Lower lobe of right lung (tissue), 2 donors: ENCODE measurements at places on chromosomes 12 and 14.

- DNase-seq = no peak
These were observed 651.6 kb upstream of the LRFN5 start for GRCh38 chr14:40955131-40955505.

DNA sequence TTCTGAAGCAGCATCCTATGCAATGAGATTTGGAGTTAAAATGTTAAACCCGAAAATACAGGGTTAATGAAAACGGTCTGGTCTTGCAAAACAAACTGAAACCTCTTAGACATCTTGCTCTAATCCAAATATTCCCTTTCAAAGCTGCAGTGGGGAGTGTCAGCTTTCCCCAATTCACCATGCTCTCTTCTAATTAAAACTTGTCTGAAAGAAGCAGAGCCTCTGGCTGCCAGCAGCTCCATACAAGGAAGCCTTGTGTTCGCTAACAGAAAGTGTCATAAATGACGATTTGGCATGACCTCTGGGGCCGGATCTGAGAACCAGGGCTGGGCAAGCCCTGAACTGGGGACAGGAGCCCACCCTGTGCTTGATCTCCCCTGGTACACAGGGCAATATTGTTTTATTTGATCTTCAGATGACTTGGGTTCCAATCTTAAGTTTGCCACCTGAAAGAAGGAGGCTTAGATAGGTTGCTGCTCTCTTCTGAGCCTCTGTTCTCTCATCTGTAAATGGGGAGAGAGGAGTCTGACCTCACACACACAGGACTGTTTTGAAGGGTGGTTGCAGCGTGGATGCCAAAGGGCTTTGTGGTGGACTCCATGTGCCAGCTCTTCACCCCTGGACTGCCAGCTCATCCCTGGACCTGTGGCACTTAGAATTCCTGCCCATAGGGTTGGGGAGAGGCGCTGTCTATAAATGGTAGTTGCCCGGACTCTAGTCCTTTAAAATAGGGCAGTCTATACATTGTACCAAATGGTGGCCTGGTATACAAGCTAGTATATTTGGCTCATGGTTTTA, 7.8 kb downstream of the KMT5A start:
- no peak for DNase-seq

DNA sequence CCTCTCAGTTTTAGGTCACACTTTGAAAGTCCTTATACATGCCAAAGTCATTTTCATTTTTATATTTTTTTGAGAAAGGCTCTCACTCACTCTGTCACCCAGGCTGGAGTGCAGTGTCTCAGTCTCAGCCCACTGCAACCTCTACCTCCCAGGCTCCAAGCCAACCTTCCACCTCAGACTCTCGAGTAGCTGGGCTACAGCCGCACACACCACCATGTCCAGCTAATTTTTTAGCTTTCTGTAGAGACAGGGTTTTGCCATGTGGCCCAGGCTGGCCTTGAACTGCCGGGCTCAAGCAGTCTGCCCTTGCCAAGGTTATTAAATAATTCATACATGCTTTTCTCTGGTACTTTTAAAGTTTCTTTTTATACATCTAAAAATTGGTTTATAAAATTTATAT, 166.0 kb downstream of the ERC1 start:
- no peak for DNase-seq

GRCh38 chr12:27429606-27430005, 16.9 kb upstream of the SMCO2 start:
- DNase-seq = no peak

DNA sequence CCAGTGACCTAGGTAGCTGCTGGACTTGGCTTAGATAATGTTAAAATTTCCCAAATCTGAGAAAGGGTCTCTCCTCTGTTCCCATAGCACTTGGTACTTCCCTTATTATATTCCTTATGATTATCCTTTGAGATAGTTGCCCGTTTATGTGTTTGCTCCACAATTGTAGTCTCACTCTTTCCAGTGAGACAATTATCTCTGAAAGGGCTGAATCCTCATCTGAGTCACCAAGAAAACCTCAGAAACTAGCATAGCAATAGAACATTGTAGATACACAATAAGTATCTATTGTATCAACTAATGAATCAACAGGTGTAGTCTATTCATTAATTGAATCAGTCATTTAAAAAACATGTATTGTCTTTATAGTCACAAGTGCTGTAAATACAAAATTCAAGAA, 119.1 kb upstream of the FAR2 start:
- DNase-seq = no peak

GRCh38 chr14:28406196-28406595, 360.4 kb upstream of the FOXG1 start:
- no peak for DNase-seq

DNA sequence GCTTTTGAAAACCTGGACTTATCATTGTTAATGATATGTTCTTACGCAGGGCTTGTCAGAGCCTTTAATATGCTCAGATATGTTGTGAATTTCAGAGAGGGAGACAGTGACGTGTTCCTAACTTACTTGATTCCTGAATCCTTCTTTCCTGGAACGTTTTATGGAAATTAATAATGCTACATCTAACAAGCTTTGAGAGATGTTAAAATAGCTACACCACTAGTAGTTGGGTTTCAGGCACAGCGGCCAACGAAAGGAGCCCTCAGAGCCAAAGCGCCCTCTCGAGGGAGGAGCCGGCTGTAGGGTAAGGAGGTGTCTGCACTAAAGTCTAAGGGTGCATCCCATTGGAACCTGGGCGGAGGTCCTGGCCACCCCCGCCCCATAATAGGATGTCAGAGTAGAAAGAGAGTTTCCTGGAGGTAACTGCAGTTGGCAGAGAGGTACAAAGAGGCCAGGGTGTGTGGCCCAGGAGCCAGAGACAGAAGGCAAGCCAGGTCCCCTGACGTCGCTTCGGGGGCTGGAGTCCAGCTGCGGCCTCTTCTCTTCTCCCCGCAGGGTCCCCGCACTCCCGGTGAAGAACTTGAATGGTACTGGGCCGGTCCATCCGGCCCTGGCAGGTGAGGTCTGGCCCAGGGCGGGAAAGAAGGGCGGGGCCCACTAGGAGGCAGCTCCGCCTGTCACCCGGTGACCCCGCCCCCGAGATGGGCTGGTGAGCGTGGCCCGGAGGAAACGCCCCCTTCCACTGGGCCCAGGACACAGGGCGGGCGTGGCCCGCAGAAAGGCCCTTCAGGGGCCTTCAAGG, 36.3 kb downstream of the DTX1 start:
- DNase-seq = peak; percentile 70

- DNase-seq = no peak
These were observed 14.6 kb downstream of the GTF2A1 start for GRCh38 chr14:81206115-81206514.

GRCh38 chr12:73892201-73892600, 645.4 kb upstream of the ATXN7L3B start:
- no peak for DNase-seq

- DNase-seq = no peak
These were observed 65.6 kb upstream of the DICER1 start for GRCh38 chr14:95222870-95223398.

DNA sequence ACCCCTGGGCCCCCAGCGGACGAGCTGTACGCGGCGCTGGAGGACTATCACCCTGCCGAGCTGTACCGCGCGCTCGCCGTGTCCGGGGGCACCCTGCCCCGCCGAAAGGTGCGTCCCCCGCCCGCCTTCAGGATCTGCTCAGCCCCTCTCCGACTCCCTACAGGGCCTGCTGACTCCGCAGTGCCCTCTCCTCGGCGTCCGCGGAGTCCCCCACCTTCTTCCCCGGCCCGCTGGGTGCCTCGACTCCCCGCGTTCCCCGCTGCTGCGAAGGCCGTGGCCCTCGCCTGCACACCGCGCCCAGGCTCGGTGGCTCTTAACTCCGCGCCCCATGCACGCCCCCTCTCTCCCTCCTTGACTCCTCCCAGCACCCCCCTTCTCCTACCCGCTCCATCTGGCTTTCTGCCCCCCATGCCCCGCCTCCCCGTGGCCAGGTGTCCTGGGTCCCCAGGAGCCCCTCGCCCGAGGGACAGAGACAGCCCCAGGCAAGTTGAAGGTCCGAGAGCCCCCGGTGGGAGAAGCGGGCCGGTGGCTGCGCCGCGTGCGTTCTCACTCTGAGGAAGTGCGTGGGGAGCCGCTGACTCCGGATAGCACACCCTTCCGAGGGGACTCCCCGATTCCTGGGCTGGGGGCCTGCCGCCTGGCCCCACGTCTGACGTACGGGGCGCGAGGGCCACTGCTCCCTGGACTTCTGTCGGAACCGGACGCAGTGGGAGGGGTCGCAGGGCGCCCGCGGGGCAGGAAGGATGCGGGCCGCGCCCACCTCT, 594 bp downstream of the TAMALIN start:
- peak; percentile 70 for DNase-seq
